ENCODE measurements at places on chromosomes 16 and 17.

DNA sequence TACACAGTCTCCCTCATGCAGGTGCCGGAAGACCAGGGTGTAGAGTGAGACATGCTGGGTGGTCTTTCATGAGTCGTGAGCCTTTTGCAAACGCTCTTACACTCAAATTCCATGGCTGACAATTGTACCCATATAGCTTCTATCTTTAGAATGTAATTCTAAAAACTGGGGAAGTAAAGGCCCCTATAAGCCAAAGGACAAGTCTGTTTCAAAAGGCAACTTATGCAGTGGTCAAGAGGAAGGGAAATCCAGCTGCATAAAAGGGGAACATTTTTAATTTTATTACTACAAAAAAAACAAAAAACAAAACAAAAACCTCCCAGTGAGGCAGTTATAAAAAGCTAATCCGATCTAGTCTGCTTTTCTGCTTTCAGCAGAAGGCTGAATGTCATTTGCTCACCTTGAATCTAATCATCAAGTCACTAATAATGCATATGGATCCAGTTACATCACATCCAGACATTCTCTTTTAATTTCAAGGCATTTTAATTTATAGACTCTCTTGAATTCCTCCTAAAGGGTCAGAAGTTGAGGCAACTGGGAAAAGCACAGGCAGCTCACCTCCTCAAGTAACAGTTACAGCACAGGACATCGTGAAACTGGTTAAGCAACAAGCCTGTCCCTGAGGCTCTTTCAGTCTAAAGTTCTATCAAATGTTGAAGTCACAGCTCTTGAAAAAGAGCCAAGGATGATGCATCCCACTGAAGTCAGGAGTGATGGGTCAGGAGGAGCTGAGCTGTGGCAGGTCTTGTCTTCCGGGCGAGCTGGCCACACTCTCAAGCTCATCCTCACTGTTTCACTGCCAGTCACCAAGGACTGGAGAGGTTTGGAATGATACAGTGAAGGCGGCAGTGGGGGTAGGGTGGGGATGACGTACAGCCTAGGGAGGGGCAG is 99.7 kb downstream of the VPS53 start:
- DNase-seq = no peak

- no peak for DNase-seq
These were observed 15.7 kb downstream of the BCAR1 start for GRCh38 chr16:75235721-75236193.

GRCh38 chr17:81722184-81723120 is 10.4 kb downstream of the SLC25A10 start:
- DNase-seq = no peak

- DNase-seq = no peak
These were observed 533.2 kb upstream of the CDH5 start for GRCh38 chr16:65833171-65833871.

DNA sequence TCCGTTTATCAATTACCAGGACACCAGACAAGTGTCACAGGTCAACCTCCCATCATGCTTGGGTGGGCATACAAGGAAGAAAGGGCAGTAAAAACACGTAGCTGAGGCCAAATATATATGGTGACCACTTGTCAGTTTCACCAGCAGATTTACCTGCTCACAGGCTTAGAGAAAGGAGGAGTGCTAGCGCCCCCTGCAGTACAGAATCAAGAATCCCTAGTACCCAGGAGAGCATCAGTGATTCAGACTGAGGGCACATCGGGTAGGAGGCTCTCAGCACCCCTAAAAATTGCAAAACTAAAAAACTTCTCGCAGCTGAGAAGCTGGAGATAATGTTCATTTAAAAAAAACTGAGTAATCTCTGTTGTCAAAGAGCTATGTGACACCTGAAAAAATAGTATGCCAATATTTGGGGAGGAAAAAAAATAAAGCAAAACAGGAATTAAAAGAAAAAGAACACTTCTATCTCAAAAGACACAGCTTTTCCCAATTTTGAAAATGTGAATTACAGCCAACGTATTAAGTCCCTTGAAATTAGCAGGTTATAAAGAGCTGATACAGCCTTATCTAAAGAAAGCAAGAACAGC is 21.2 kb upstream of the MON1B start:
- DNase-seq = peak; percentile 62

DNA sequence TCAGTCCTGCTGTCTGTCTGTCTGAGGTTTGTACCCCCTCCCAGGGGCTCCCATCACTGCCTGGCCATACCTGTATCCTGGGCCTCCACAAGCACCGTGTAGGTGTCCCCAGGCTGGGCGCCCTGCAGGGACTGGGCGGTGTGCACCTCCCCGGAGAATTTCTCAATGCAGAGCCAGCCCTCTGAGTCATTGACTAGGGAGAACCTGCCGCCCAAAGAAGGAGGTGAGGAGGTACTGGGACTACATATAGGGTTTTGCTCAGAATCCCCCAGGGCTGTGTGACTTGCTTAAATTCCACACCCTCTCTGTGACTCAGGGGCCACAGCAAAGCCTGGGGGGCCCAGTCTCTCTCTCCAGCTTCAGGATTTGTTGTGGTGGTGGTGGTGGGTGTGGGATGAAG is 7.6 kb downstream of the CDH16 start:
- no peak for DNase-seq

DNA sequence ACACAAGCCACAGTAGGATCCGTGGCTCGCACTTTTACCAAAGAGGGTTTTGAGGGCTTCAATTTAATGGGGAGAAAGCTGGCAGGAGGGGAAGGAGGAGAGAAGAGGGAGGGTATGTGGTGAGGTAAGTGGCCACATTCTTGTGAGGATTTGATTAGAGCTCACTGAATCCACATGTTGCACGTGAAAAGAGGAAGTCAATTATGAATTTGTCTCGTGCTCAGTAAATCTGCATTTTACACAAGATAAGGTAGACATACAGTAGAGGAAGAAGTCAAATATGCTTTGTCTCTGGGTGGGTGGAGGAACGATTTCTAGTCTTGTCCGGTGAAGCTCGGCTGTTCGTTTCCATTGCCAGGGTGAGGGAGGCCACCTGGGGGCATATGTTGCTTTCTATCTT is 862 bp downstream of the ZNF232 start:
- DNase-seq = no peak

GRCh38 chr16:28280881-28281836 is 11.2 kb upstream of the SBK1 start:
- DNase-seq = no peak

GRCh38 chr16:48188449-48189102 is 32.8 kb upstream of the ABCC12 start:
- no peak for DNase-seq

DNA sequence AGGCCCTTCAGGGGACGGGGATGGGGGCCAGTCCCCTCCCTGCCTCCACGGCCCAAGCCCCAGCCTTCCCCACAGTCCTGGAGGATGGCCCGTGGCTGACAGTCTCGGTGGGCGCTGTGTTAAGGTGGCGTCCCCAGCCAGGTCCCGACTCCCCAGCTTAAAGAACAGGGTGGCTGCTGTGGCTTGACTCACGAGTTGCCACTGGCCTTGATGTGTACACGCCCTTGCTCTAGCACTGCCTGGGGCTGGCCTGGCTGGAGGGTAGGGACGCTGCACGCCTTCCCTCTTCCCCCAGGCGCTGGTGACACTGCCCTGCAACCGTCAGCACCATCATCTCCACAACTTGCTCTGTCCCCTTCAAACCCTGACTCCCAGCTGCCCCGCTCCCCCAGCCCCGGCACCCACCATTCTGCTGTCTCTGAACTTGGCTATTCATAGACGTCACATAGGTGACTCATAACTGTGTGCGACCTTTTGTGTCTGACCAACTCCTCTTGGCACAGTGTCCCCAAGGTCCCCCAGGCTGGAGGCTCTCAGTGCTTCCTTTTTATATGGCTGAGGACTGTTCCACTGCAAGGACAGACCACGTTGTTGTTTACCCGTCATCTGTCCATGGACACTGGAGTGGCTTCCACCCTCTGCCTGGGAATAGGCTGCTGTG is 6.3 kb downstream of the GNPTG start:
- DNase-seq = no peak

DNA sequence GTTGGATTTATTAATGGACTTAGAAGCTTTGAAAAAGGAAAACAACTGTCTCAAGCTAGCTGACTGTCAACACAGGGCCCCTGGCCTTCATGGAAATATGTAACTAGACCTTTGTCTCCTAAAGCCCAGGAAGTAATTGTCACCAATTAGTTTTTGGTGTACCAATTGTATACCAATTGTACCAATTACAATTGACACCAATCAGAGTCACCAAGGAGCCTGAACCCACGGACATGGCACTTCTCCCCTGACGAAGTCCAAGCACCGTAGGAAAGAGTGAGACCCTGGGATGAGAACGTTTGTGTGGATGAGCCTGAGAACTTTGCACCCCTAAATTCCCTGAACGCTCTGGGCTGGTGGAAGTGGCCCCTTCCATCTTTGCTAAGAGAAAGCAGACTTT is 129.0 kb downstream of the ENGASE start:
- no peak for DNase-seq

DNA sequence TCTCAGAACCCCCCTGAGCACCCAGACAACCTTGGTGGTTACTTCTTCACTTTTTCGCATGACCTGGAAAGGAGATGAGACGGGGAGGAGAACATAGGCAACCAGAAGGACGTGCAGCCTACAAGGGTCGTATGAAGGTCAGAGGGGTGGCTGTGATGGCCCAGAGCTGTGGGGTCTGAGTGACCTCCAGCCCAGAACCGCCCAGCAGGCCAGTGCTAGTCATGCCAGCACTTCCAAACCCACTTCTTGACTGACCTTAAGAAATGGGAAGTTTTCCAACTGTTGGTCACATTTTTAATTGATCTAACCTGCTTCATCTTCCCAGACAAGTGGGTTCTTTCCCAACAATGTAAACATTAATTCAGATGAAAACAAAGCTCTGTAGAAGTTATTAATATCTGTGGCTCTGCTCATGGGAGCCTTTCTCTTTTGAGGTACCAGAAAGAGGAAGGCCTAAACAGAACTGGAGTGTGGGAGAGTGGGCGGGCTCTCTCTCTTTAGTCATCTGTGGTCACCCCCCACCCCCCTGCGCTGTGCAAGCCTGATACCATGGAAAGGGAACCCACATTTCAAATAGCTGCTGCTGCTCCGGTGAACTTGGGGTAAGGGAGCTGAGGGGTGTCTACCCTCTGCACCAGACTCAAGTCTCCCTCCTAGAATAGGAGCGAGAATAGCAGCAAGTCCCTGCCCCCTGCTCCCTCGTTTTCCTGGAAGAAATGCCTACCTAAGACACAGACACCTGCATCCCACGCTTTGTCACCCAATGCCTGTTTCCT is 101.6 kb downstream of the RAB11FIP4 start:
- no peak for DNase-seq

DNA sequence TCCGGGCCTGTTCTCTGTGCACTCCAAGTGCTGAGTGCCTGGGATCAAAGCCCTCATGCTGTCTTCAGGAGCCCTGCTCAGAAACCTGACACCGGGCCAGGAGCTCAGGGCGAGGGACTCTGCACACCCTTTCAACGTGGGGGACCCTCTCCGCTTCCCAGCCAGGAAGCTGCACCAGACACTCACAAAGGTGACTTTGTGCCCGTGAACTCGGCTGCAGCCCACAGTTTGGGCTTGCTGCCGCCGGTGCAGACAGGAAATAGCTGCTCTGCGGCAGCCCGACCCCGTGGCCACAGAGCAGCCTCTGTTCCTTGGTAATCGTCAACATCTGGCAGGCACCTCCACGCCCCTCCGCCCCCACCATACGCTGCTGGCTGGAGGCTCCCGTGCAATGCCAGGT is 93.4 kb upstream of the METRNL start:
- DNase-seq = no peak

DNA sequence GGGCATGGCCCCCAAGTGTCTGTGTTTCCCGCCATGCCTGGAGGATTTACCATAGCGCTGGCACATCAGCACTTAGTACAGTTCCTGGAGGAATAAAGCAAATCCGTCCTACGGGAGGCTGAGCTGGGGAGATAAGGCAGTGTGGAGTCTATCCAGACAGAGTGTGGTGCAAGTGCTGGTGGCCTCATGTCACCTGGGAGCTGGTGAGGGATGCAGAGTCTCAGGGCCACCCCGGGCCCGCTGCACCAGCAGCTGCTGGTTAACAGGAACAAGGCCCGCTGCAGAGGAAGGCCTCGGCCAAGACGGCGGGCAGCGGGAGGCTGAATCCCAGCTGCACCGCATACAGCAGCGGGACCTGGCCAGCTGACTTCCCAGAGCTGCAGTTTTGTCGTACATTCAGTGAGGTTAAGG is 57.3 kb upstream of the CDC42EP4 start:
- DNase-seq = no peak

DNA sequence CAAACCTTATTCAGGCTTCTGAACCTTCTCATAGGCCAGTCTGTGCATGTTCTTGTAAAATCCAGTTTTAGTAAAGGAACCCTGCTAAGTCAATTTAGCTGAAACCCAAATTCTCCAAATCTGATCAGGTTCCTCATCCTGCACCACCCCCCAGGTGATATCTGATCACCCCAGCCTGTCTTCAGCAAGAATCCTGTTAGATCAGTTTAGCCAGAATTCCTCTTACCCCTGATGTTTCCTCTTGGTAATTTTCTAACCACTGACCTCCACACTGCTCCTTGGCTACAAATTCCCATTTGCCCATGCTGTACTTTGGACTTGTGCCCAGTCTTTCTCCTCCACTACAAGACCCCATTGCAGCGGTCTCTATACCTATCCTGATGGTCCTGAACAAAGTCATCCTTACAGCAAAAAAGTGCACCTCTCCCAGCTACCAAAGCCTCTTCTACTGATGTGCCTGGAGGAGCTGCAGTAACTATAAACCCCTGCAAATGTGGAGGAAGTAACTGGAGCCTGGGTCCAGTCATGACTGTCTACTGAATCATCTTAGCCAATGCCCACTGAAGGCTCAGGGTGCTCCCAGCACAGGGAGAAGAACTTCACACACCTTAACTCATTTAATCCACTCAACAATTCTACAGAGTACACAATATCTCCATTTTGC is 23.8 kb downstream of the TEX14 start:
- DNase-seq = no peak

GRCh38 chr17:298791-299450 is 53.7 kb downstream of the RPH3AL start:
- DNase-seq = no peak

DNA sequence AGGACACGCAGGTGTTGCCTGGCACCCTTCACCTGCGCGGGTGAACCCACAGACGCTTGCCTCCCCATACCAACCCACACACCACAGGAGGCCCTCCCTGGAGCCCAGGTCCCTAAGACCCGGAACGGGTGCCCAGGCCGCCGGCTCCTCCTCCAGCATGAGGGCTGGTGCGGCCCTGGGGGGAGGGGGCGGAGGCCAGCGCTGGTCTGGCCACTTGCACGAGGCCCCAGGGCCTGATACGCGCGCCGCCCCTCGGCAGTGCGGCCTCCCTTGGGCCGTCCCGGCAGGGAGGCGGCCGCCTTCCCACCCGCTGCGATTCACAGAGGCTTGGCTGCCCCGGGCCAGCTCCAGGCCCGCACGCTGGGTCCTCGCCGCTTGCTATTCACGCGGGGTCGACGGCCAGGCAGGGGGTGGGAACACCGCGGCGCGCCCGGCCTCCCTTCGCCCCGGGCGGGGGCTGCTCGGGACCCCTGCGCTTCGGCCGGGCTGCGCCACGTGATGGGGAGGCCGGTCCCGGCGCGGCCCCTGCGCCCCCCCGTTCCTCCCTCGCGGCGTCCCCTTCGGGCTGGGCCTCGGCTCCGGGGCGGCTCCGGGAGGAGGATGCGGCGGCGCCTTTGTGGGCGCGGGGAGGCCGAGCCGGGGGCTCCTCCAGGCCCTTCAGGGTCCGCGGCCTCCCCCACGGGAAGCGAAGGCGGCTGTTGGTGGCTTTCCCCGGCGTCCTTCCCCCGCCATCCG is 685 bp downstream of the FASN start:
- peak; percentile 62 for DNase-seq
